ENCODE measurements at places on chromosomes 2 and 18.

- no peak for DNase-seq
Observed at GRCh38 chr2:216519154-216519762, 20.6 kb downstream of the RPL37A start.

DNA sequence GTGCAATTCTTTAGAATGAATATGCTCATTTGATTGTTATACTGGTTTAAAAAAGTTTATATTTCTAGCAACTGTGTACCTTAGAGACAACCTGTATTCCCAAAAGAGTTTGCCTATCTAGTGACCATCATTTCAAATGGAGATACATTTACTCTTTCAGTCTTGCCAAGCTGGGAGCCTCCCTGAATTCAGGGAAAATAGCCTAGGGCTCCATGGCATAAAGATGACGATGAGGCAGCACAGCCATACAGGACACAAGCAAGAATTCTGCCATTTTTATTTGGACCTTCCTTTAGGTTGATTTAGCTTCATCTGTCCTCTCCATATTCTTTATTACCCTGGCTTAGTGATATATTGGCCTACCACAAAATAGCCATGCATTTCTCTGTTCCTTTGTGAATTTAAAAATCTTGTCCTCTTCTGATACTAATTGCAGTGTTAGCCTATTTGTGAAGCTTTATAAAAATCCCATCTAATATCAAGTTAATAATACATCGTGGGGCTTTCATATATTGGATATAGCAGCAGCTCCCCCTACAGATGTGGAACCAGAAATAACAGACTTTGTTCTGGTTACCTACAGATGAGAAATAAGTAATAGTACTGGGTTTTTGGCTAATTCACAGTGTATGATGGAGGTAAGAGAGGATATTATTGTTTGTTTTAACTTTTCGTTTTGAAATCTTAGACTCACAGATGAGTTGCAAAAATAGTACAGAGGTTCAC, 1661.9 kb upstream of the PIK3C3 start:
- no peak for DNase-seq

DNA sequence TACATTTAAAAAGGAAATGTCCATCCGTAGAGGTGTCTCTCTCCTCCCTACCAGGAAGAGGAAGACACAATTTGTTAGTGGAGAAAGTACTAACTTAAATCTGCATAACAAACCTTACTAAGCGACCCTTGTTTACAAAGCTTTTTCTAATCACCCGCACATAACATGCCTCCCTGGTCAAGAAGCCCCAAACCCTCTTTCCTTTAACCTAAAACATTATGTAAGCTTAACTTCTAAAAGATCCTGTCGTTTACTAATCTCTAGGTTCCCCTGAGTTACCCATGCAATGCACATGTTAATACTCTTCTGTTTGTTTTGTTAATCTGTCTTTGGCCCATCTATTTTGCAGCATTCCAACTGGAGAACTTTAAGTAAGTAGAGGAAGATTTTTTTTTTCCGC, 630.3 kb upstream of the NRXN1 start:
- no peak for DNase-seq

DNA sequence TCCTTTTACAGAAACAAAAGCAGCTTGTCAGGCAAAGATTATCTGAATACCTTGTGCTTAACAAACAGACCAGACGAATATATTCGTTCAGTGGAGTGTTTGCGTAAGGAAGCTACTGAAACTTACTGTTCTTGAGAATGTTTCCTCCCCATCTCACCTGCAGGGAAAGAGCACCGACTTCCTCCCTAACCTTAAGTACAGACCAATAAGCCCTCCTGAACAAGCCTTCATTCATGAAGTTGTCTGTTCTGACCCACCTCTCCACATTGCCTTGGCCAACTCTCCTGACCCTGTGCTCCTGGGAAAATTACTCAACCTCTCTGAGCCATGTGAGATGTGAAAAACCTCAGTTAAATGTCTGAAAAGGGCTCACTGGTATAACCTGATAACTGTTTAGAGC, 35.2 kb downstream of the STK39 start:
- no peak for DNase-seq

DNA sequence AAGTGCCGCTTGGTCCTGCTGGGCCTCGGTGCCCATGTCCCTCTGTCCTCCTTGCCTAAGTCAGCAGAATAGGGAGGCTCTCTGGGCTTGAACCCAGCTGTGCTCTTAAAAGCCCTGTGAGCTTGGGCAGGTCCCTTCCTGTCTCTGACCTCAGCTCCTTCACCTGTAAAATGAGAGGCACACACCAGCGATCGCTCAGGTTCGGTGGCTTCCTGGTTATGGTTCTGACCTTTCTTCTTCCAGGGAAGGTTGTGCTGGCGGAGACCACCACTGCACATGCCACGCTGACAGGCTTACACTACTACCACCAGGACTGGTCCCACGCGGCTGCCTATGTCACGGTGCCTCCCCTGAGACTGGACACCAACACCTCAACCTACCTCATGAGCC, 36.1 kb upstream of the MAPRE3 start:
- DNase-seq: no peak

- DNase-seq: no peak
Observed at GRCh38 chr2:146246736-146247523, 1597.9 kb upstream of the ACVR2A start.

- DNase-seq: no peak
Observed at GRCh38 chr2:79697200-79697599, 184.3 kb downstream of the CTNNA2 start.

- no peak for DNase-seq
Observed at GRCh38 chr2:122704109-122704563, 948.7 kb downstream of the TSN start.

DNA sequence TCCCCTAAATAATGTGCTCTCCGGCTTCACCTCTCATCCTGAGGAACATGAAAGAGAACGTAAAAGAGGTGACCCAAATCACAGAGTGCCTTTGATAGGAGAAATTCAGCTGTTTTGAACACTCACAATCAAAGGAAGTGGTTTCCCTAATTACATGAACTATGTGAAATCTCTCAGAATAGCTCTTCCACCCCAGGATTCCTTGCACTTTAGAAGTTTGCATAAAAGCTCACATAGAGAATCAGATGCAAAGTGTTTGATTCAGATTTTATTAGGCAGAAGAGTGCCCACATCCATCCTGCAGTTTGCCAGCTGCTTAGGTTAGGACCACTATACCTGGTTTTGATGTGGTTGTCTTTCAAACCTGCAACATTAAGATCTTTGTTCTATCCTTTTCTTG, 61.0 kb downstream of the MAP3K20 start:
- DNase-seq: no peak

DNA sequence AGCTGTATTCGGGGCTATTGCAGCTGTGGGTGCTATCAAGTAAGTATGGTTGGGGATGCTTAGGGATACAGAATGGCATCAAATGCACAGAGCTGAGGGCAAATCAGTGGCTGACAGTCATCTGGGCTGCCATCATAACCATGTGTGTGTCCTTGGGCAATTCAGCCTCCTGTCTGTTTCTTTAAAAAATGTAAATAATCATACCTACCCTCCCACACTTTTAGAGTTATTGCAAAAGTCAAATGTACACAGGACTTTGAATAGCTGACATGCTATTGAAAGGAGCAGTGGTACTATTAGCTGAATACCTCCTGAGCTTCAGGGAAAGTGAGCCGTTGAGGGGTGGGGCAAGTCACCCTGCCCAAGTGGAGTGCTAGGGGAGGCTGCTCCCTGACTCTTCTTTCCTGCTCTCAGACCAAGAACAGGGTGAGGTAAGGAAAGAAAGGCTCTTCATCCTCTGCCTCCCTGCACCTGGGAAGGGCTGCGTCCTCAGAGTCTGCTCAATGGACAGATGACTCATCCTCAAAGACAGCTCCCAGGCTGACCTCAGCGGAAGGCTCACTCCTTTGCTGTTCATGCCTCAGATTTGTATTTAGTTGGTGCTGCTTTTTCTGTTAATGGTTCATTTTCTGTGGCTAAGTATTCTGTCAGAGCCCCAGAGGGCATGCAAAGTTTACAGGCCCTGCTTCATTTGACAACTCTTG, 54.9 kb upstream of the BZW1 start:
- no peak for DNase-seq

DNA sequence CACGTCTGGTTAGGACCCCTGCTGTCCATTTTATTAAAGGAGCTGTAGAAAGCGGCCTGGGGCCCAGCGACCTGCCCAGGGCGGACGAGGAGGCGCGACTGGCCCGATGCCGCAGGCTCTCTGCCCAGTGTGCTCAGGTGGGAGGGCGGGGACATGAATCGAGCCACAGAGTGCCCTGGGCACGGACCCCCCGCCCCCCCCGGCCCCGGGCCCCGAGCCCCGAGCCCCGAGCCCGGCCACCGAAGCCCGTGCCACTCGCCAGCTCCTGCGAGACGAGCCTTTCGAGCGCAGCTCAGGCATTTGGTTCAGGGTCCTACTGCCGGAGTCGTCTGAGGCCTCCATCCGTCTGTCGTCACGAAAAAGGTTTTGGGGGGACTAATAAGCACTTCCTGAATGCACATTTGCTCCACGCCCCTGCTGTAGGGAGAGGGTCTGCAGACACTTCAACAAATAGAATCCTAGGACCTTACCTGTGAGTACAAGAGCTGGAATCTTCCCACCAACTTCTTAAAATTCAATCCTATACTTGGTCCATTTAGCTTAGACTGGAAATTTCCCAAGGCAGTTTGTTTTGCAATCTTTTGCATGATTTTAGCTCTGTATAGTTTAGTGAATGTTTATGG, 602 bp upstream of the ADAM17 start:
- no peak for DNase-seq

DNA sequence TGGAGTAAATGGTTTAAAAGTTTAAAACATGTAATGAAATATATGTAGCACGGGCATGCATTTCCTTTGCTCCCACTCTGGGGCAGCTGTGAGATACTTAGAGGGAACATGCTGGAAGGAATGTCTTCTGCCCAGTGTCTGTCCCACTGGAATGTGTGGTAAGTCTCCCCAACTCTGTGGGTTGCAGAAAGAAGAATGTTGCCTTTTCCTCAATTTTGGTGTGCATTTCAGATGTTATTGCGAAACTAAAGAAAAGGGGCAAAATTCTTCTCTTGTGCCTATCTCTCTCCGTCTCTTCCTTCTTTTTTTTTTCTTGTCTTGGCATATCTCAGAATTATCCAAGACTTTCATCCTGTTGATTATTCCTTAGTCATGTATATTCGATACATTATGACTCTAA, 201.1 kb downstream of the SH3RF3 start:
- no peak for DNase-seq

- no peak for DNase-seq
Observed at GRCh38 chr2:70767079-70767698, 811 bp downstream of the ADD2 start.

DNA sequence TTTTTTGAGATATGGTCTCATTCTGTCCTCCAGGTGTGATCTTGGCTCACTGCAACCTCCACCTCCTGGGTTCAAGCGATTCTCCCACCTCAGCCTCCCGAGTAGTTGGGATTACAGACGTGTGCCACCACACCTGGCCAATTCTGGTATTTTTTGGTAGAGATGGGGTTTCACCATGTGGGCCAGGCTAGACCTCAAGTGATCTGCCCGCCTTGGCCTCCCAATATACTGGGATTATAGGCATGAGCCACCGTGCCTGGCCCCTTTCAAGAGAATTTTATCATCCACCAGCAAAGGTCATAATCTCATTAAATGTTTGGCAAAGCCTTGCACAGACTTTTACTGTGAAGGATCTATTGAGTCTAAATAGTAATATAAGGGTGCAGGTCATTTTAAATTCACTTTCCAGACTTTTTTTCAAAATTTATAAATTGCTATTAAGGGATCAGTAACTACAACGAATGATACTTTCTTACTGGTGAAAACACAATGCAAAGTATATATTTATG, 2.5 kb downstream of the HADHA start:
- DNase-seq: no peak

Data from stimulated activated CD4-positive, alpha-beta T cell treated with anti-CD3 and anti-CD28 coated beads, TNF-alpha, amount 100 ng/mL, for 4 hours (primary cell).